ENCODE measurements at places on chromosomes 12 and 14.

- peak; percentile 93 for DNase-seq
Measured at GRCh38 chr12:128903236-128903635, 50.0 kb downstream of the GLT1D1 start.

- DNase-seq = peak; percentile 46
Measured at GRCh38 chr12:4353785-4354208, 25.7 kb downstream of the FGF23 start.

DNA sequence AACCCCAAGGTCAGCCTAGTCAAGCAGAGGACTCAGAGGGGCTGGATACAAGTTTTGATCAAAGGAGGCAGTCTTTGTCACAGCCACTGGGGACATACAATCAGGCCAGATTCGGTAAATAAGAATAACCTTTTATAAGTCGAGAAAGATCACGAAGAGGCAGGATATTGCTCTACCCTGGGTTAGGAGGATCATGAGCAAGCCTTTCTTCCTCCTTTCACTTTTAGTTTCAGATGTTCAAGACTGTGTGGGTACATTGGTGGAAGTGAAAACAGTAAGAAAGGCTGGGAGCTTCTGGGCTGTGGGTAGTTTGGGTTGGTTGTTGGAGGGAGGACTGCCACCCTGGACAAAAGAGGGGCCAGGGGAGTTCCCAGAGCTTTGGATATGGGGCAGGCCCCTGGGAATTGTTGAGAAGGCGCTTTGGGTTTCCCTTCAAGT is 127.7 kb downstream of the SNAPC1 start:
- DNase-seq = no peak

DNA sequence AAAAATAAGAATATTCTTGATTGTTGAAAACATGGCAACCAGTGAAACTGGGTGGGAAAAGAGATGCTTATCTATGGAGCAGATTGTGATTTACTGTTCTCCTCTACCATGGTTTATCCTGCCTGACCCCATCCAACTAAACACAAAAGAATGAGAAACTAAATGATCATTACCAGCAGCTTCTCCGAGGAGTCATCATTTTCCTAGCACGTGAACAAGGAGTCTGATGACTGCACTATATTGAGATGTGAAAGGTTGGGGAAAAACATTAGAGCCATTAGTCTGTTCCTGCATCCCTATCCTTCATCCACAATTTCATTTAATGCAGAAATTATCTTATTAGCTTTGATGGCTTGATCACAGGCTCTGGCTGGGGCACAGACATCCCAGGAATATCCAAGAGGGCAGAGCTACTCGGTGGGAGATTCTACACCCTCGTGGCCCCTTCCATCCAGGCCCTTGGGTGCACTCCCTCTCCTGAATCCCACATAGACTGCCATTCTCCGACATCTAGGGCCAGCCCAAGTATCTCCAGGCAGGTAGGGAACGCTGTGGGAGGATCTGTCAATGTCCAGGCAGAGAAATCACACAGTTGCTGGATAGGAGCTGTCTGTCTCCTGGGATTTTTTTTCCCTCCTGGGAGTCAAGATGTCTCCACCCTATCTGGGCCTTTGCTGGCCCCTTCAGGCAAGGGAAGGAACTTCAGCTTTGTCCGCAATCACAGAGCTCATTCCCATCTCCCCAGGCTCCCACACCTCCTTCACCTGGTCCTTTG is 43.3 kb upstream of the DHRS4 start:
- DNase-seq = peak; percentile 92

DNA sequence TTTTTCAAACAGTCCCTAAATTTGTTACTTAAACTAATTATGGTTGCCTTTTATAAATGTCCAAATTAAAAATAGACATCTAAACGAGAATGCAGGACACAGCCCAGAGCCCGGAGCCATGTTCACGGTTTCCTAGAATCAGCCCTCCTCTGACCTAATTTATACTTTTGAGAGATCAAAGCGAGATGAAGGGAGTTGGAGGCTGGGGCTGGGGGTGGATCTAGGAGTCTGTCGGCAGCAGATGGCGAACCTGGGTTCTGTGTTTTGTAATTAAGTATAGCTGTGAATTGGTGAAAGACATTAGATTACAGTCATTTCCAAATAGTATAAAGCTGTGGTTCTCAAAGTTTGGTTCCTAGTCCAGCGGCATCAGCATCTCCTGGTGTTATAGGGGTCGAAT is 210.1 kb downstream of the SLC41A2 start:
- DNase-seq = peak; percentile 51

GRCh38 chr14:23827100-23827892 is 126.3 kb upstream of the DHRS4 start:
- no peak for DNase-seq
